ENCODE measurements at places on chromosomes 12 and 14. TPM values are rescaled to one million over a fixed set of nuclear protein-coding genes. Genes with fewer than 3 reads are reported as not detected.

MORN3 gene
- total RNA-seq: 0.56 TPM

PPFIBP1 gene
- total RNA-seq: 171 TPM

PELI2 gene
- 3.8 TPM for total RNA-seq

PARP2 gene
- total RNA-seq: 5.9 TPM

BLTP3B gene
- total RNA-seq: 45.7 TPM

KRT78 gene
- not detected for total RNA-seq

CPM gene
- 19.0 TPM for total RNA-seq

PHC1 gene
- 7.7 TPM for total RNA-seq

CDCA3 gene
- total RNA-seq: 29.7 TPM

BCL11B gene
- not detected for total RNA-seq

ACSS3 gene
- total RNA-seq: 6.3 TPM

PIANP gene
- total RNA-seq: under 0.01 TPM

KERA gene
- total RNA-seq: not detected

PSMA6 gene
- 314 TPM for total RNA-seq

KRT6C gene
- not detected for total RNA-seq

KITLG gene
- total RNA-seq: 51.6 TPM

GLT1D1 gene
- not detected for total RNA-seq

CCNT1 gene
- 31.4 TPM for total RNA-seq

CYP27B1 gene
- 0.19 TPM for total RNA-seq

KLRB1 gene
- total RNA-seq: not detected

LIN7A gene
- 36.6 TPM for total RNA-seq

SSPN gene
- total RNA-seq: 12.1 TPM

TRMT5 gene
- total RNA-seq: 14.0 TPM

OR6C2 gene
- total RNA-seq: not detected

TAS2R13 gene
- 0.58 TPM for total RNA-seq

PKP2 gene
- 0.38 TPM for total RNA-seq

PLEKHG7 gene
- total RNA-seq: not detected

NRXN3 gene
- total RNA-seq: 1.3 TPM

TNS2 gene
- 34.7 TPM for total RNA-seq

OTX2 gene
- total RNA-seq: not detected

ADAM20 gene
- total RNA-seq: 0.38 TPM

PTHLH gene
- 10.2 TPM for total RNA-seq

RHEBL1 gene
- 0.56 TPM for total RNA-seq

RDH16 gene
- under 0.01 TPM for total RNA-seq

AQP6 gene
- total RNA-seq: under 0.01 TPM

ADAM21 gene
- total RNA-seq: 1.5 TPM

KCNC2 gene
- not detected for total RNA-seq

CARMIL3 gene
- not detected for total RNA-seq

RBP5 gene
- not detected for total RNA-seq

CCDC175 gene
- total RNA-seq: not detected

FKBP11 gene
- total RNA-seq: 38.9 TPM

RTL1 gene
- total RNA-seq: not detected

SDR9C7 gene
- not detected for total RNA-seq

DAO gene
- not detected for total RNA-seq

RPGRIP1 gene
- not detected for total RNA-seq

RDH12 gene
- total RNA-seq: not detected

FOXG1 gene
- total RNA-seq: under 0.01 TPM

SYNE2 gene
- 8.6 TPM for total RNA-seq

SPSB2 gene
- total RNA-seq: 3.6 TPM

CCDC196 gene
- total RNA-seq: not detected

SLC25A21 gene
- under 0.01 TPM for total RNA-seq

BHLHE41 gene
- total RNA-seq: 2.1 TPM

MYO1H gene
- not detected for total RNA-seq

Data from regular cardiac myocyte (primary cell).